Caki2 (cell line): ENCODE measurements at places on chromosomes 12 and 14. TPM values are rescaled to one million over a fixed set of nuclear protein-coding genes. Genes with fewer than 3 reads are reported as not detected.

SYT1 gene
- 0.74 and 1.1 TPM in 2 replicates for total RNA-seq

GRCh38 chr12:127742231-127742630, 524.7 kb upstream of the TMEM132C start:
- DNase-seq: no peak

- no peak for DNase-seq
Observed at GRCh38 chr12:33310471-33310870, 129.1 kb downstream of the SYT10 start.

DNA sequence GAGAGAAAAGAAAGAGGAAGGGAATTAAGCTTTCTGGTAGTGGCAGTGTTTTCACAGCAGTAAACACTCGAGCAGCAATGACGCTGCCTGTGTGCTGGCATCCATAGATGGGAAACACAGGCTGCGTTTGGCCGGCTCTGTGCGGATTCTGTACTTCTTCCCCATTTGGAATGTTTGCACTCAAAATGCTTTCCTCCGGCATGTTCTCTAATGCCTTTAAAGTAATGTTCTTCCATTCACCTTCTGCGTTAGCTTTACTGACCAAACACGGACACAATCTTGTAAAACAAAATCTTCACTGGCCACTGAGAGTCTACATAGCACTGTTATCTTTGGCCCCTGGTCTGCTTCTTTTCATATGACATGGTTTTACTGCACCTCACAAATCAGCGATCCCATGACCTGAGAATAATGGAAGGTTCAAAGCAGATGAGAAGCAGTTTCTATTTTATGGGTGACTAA, 31.4 kb downstream of the DCP1B start:
- no peak for DNase-seq

- no peak for DNase-seq
Observed at GRCh38 chr12:42338280-42338679, 12.3 kb downstream of the PPHLN1 start.

DNA sequence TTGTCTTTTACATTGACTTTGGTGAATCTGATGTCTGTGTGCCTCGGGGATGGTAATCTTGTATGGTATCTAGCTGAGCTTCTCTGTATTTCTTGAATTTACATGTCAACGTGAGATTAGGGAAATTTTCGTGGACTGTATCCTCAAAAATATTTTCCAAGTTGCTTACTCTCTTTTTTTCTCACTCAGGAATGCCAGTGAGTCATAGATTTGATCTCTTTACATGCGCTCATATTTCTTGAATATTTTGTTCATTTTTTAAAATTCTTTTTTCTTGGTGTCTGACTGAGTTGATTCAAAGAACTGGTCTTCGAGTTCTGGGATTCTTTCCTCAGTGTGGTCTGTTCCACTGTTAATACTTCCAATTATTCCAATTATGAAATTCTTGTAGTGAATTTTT, 207.7 kb downstream of the RAD51B start:
- no peak for DNase-seq

DNA sequence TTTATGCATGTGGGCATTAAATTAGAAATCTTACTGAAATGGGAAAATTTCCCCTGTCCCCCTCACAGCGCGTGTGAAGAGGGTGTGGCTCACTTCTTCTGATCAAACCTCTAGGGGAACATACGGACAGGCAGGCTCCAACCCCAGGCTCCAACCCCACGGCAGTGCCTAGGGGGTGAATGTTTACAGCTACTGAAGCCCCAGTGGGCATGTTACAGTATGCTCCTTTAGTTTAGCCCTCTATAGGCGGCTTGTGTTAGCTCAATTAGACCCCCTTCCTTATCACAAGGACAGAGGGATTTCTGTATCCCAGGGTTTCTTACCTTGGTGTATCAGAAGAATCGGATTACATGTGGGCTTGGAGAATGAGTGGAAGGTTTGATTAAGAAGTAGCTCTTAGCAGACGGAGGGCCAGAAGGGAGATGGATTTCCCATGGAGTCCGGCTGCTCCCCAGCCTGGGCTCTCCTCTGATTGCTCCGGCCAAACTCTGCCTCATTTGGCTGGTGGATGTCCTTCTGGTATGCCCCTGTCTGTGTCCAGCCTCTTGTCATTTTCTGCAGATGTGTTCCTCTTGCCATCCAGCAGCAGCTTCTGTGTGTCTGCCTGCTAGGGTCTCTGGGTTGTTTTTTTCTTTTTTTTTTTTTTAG, 223.7 kb downstream of the TMTC2 start:
- no peak for DNase-seq

GRCh38 chr12:48388460-48388859, 37.7 kb upstream of the ZNF641 start:
- no peak for DNase-seq

ANG gene
- 2.0 and 3.4 TPM in 2 replicates for total RNA-seq

- DNase-seq: no peak
Observed at GRCh38 chr14:77641534-77642341, 25.3 kb upstream of the SPTLC2 start.

GRCh38 chr12:122834104-122834920, 945 bp upstream of the HIP1R start:
- DNase-seq: peak; percentile 89

DNA sequence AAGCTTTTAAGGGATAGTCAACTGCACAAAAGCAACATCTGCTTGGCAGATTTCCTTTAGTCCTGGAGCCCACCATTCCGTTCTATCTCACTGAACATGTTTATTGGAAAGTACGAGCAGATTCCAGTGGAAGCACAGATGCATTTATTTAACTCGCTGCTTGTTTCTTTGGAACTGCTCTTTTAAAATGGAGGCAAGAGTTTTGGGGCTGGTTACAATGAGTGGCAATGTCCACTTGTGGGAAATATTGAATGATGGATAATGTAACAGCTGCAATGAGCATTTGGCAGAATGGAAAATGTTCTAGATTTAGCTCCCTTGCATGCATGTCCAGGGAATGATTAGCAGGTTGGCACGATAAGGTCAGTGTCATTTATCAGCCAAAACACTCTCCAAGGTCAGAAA, 163.0 kb downstream of the ATP23 start:
- no peak for DNase-seq

DNA sequence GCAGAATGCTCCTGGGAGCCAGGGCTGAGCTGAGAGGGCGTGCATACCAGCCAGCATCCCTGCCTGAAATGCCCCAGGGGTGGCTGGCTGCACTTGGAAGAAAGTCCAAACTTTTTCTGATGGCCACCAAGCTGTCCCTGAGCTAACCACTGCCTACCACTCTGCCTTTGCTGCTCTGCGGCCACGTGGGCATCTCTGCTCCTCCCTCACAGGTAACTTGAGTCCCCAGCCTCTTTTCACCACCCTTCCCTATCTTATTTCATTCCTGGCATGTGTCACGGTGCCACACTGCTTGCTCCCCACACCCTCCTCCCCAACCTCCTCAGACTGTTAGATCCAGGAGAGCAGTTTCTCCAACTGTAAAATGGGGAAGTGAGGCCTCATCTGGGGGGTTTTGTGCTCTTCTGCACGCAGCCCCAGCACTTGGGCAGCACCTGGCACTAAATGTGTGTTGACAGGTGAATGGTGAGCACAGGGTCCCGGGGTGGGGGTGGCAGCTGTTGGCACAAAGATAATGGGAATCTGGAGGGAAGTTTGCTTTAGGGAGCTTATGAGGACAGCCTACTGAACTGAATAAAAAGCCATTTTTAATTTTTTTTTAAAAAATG, 113.0 kb downstream of the GLT1D1 start:
- no peak for DNase-seq

DNA sequence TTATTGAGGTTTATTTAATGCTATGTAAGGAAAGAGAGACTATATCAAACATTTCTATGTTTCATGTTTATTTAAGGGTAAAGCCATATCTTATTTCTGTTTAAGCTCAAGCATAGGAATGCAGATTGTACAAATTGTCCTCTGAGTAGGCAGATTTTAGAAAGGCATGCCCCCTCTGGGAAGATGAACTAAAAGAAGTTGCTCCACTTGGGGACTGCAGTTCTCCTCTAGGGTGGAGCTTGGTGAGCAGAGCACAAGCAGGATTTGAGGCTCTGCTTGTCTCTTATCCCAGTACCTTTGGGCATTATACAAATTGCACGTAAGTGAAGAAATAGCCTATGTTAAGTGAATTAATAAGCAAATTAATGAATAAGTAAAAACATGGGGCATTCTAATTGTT, 96.2 kb upstream of the PDE3A start:
- DNase-seq: no peak

EFS gene
- not detected in 2 replicates for total RNA-seq

DNA sequence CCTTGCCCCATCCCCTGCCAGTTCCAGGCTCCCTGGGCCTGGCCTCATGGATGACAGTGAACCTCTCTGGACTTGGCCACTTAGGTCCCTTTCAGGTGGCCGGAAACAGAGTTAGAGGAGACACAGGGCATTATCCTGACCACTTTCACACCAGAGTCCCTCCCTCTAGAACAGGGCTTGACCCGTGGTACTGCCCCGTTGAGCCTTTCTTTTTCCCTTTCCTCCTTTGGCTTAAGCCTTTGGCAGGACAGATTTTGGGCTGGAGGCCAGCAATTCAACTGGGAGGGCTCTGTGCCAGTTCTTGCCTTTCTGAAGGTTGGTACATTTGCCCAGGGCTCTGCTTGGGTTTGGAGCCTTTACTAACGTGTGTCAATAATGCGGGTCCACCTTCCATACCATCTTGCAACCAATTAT, 22.8 kb downstream of the TPCN1 start:
- DNase-seq: no peak

LTBR gene
- total RNA-seq: 102 and 136 TPM in 2 replicates

GRCh38 chr12:95083471-95083870, 10.1 kb upstream of the NR2C1 start:
- no peak for DNase-seq

GRCh38 chr12:121800694-121801594, 2.9 kb upstream of the SETD1B start:
- DNase-seq: peak; percentile 74

DNA sequence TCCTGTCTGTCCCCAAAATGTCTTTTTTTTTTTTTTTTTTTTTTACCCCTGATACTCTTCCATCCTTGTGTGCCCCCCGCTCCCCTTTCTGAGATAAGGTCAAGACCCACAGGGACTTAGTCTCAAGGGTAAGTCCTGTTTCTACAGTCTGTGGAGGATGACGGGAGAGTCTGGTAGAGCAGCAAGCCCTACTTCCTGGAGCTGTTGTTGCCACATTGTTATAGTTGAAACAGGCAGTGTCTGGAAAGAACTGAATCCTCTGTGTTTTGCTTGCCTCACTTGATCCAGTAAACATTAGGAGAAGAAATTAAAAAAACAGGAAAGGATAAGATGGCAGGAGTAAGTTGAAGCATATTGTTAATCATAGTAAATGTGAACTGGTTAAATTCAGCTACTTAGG, 45.5 kb downstream of the ZNF664 start:
- no peak for DNase-seq

- peak; percentile 53 for DNase-seq
Observed at GRCh38 chr14:72516936-72517700, 376.8 kb downstream of the DPF3 start.

DNA sequence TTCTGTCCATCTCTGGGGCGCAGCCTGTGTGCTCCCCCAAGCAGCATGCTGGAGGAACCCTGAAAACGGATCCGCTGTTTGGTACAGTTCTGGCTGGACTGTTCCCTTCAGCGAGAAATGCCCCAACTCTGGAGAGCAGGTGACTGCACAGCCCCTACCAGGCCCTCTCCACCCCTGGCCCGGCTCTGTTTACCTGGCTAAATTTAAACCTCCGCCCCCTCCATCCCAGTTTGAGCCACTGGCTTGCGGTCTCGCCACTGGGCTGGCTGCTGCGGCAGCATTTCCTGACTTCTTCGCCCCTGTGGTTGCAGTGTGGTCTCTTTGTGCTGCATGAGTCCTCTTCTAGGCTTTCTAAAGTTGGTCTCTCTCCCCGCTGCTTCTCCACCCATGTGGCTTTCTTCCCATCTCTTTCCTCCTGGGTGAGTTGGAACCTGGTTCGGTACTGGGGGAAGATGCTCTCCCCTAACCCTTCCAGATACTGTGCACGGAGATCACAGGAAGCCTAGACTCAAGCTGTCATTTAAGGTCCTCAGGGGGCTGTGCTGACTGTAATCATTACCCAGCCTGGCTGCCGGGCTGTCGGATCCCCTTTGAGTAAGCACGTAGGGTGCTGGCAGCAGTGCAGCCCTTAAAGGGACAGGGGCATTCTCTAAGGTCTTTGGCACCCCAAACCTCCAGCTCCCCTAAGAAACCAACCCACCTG, 60.6 kb downstream of the FBXL14 start:
- DNase-seq: no peak

DNA sequence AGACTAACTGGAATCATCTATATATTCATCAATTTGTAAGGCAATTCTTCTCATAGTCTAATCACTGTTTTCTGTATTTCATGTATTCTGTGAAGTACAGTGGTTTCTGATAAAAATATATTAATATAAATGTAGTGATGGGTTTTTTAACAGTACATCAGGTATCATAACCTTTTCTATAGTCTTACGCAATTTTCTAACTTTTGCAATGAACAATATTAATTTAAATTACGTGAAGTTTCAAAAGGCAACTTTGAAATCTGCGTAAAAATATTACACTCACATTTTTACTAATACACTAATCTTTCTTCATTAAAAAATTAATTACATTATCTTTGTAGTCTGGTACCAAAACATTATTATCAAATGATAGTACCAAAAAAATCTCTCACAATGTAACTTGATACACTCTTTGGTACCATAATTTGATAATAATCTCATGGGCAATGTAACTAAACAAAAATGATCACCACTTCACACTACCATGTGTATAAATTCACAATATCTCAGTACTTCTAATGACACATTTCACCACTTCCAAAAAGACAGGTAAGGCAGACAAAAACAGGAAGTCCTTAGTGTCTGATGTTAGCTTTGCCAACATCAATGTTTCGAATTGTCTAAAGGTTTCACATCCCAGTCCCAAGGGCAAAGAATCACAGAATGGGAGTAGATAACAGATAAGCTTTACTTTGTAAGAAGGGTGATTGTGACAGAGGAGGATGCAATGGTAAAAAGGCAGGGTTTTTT, 8.7 kb downstream of the DNAI7 start:
- DNase-seq: no peak
